Head of caudate nucleus (tissue), 42 donors: ENCODE measurements at places on chromosomes 2 and 18.

DNA sequence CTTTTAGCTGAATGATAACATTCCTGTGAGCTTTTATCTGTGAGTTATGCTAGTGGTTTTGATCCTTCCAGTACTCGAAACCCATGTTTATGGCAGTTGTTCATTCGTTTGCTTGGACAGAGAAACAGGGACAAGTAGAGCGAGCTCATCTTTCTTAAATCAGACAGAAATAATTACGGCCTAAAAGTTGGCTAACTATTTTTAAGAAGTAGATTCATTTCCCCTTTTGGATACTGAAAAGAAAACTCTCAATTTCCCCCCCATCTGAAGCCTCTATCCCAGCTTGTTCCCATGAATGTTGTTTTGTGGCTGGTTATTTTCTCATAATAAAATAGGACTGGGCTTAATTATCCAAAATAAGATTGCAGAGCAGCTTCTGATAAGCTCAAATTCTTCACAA is 67.1 kb downstream of the ANTXR1 start:
- no peak for DNase-seq

DNA sequence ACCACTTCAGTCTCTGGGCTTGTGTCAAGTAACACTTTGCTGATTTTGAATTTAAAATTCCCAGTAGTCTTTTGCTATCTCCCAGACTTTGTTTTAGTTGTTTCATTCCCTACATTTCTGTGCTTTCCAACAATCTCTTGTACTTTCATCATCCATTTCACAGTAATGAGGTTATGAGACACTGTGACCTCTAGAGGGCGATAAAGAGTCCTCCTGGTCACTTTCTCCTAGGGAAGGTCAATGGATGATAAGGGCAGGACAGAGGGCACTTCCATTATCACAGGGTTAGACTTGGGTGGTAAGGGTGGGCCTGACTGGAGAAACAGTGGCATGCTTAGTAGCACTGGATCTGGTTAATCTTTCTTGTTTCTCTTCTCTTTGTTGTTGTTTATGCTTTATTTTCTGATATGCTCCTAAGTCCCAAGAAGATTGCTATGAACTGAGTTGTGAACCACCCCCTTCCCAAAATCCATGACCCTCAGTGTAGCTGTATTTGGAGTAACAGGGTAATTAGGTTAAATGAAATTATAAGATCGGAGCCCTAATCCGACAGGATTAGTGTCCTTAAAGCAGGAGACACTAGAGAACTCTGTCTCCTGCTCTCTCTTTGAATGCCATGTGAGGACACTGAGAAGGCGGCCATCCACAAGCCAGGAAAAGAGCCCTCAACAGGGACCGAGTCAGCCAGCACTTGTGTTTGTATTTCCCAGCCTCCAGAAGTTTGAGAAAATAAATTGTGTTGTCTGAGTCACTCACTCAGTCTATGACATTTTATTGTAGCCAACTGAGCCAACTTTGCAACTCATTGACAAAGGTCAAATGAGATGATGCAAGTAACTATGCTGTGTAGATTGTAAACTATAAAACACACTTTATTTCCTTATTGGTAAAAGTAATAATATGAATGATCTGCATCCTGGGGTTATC is 779.2 kb downstream of the CNTNAP5 start:
- no peak for DNase-seq

- DNase-seq = no peak
These were observed 145.2 kb downstream of the MGAT5 start for GRCh38 chr2:134399096-134399495.

DNA sequence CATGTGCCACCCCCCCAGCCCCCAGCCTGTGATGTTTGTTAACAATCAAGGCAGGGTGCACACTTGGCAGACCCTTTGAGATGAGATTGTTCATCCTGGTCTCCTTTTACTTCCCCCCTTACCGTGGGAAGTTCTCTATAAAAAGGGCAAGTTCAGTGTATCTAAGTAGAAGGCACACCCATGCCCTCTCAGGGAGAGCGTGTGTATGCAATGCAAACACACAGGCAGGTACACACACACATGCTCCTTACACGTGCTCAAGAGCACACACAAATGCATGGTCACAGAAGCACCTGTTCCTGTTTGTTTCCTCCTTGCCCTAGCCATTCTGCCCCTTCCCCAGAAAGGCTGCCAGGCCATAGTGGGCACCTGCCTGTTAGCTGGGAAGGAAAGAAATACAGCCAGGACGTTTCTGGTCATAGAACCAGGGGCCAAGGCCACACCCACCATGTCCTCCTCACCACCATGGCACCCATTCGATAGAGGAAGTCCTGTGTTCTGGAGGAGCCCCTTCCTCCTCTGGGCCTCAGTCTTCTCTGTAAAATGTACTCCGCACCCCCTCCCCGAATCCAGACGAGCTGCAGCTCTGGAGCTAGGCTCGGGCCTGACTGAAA is 3.1 kb downstream of the ATOH8 start:
- no peak for DNase-seq

GRCh38 chr2:72014831-72015230 is 132.8 kb downstream of the CYP26B1 start:
- no peak for DNase-seq

GRCh38 chr2:41194230-41194629 is 742.3 kb upstream of the SLC8A1 start:
- DNase-seq = no peak

GRCh38 chr2:196696423-196697079 is 57.0 kb downstream of the CCDC150 start:
- DNase-seq = no peak

- no peak for DNase-seq
These were observed 29.8 kb downstream of the LRP1B start for GRCh38 chr2:142100970-142101369.
